ENCODE measurements at places on chromosomes 16 and 17.

- DNase-seq = no peak
Observed at GRCh38 chr16:56382459-56382858, 42.9 kb downstream of the AMFR start.

DNA sequence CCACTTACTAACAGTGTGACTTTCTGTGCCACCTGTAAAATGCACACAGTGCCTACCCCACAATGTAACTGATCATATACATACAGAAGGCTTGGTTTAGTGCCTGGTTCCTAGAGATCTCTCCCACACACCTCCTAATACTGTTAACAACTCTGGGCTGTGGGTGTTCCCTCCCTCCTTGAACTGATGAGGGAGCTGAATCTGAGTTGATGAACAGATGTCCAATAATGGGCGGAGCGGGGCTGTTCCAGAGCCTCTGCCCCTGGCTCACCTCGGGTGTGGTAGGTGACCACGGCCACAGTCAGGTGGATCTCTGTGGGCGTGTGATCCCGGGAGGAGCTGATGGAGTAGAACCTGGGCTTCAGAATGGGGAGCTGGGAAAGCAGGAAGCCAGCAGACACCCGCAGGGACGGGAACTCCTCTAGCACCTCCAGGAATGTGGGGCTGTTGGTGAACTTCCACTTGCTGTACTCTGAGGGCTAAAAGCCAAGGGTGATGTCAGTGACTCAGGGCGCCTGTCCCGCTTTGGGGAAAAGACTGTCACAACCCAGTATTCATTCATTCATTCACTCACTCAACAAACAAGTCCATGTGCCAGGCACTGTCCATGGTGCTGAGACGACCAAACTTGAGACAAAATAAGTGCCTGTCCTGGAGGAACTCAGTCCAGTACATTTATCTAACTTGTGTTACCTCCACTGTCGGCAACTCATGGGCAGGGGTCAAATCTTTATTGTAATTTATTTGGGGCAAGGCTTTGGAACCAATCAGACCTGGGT, 37.6 kb downstream of the NOS2 start:
- peak; percentile 42 for DNase-seq

DNA sequence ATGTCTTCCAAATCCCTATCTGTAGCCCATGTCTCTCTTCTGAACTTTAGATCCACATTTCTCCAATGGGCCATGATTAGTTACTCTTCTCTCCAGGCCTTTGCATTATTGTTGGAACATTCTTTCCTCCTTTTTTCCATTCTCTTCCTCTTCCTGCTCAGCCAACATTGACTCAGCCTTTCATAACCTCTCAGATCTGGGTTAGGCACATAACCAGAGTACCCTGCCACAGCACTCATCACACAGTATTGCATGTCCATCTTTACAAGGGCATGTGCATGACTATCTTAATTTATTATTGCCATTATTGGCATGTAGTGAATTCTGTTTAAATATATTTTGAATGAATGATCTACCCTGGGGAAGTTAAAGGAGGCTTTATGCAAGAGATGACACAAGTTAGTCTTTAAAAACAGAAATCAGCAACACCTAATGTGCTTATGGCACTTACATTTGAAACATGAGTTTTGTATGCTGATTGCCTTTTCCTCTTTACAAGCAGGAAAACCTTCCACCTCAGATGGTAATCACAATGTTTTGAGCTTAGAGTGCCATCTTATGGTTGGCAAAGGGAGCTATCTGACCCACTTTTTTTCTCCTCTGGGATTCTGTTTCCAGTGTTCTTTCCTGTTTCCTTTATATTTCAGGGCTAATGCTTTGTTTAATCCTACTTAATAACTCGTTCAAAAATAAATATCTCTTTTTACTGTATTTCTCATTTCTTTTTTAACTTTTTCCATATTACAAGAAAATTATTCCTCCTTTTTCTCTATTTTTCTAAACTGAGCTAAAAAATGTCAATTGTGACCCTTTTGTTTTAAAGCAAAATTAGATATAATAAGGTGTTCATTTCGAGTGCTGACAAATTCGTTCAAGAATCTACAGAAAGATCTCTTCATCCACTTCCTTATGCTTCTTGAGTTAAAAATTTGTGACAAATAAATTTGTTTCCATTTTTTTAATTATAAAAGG, 151.0 kb upstream of the RBL2 start:
- DNase-seq = peak; percentile 39

- DNase-seq = no peak
Observed at GRCh38 chr16:23504076-23504452, 6.2 kb downstream of the GGA2 start.

- peak; percentile 32 for DNase-seq
Observed at GRCh38 chr16:47779201-47780016, 318.3 kb downstream of the PHKB start.

GRCh38 chr17:73625006-73625405, 19.2 kb downstream of the SDK2 start:
- no peak for DNase-seq

DNA sequence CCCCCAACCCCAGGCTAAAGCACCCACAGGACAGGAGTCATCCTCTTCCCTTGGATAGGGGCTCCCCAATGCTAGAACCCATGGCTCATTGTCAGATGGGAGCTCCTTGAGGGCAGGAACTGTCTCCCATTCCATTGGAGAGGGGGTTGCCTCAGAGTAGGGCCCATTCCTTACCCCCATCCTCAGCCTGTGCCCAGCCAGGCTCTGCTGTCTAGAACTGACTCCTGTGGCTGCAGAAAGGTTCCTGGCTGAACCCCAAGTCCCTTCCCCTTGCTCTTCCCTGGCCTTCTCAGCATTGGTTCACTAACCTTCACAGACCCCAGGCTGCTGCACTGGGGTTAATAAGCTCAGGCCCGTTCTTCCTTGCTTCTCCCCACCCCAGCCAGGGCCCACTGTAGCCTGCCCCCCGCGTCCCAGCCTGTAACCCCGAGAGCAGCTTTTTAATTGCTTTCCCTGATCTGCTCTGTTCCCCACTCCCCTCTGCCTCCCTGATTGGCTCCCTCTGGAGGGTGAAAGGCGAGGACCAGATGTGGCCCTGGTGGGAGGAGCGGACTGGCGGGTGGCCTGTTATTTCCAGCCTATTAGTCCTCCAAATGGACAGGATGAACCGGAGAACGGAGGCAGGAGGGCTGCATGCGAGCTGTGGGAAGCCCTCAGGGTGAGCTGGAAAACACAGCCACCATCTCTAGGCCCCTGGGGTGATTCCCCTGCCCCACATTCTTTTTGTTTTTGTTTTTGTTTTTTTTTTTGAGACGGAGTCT, 6.0 kb upstream of the GFAP start:
- no peak for DNase-seq

DNA sequence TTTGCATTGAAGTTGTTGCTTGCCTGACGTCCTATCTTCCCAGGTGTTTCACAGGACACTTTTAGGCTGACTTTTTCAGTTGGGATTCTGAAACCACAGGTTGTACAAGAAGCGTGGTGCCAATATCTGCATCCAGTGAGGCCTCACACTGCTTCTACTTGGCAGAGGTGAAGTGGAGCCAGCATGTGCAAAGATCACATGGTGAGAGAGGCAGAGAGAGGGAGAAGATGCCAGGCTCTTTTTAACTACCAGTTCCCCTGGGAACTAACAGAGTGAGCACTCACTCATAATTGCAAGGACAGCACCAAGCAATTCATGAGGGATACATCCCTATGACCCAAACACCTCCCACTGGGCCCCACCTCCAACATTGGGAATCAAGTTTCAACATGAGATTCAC, 5.8 kb upstream of the ABCA6 start:
- DNase-seq = no peak

- DNase-seq = peak; percentile 52
Observed at GRCh38 chr17:82023447-82024241, 539 bp downstream of the LRRC45 start.

DNA sequence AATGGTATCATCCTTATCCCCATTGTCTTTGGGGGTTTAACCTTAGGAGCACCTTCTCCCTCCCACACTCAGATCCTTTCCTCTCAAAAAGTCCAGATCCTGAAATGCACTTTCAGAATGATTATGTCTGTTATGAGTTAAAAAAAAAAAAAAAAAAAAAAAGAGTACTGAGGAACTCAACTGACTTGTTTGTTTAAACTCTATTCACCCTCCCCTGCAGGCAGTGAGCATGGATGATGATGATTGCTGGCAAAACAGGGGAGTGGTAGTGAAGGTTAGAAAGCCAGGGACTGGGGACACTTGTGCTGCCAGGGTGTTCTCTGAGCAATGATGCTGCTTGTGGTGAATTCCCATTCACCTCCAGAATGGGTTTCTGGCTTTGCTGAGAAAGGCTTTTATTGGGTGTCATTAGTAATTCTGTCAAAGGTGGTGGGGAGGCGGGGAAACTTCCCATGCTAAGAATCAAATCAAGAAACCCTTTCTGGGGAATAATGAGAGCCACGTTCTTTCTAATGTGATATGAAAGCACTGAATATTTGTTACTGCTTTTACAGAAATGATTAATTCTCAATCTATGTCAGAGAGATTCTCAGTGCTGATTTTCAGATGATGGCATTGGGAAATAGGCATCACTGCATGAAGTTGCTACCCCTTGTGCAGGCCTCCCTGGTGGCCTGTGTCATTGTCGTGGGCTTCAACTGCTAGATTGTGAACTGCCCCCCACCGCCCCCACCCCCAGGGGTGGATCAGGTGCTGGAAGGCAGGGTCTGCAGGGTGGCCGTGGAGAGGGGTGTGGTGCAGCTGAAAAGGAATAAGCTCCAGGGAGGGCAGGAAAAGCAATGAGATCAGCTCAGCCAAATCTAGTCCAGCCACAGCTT, 14.1 kb downstream of the CCL4 start:
- no peak for DNase-seq

DNA sequence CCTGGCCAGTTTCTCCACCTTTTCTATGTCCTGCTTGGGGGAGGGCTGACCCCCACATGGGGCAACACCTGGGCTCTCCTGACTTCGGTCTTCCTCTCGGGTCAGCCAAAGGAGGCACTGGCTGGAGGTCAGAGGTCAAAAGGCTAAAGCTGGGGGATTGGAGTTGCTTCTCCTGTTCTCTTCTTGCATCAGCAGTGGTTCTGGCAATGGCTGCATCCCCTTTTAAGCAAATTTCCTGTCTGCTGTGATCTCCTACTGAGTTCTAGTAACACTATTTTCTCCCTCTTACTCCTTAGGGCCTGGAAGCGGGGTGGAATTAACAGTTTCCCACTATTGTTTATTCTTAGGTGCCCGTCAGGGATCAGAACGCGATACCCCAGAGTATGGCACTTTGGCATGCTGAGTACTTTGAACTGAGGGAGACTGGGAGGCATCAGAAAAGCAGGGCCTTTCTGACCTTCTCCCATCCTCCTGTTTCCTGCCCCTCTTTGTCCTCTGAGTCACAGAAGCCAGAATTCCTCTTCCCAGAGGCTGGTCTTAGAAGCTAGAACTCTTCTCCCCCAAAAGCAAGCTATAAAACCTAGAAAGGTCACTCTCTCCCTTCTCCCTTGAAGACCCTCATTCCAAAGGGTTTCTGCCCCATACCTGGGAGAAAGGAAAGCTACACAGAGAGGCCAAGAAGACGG, 268.2 kb downstream of the STX8 start:
- DNase-seq = no peak

GRCh38 chr17:4559966-4560365, 411 bp downstream of the GGT6 start:
- DNase-seq = no peak

- DNase-seq = no peak
Observed at GRCh38 chr16:7334801-7335560, 2.3 kb downstream of the RBFOX1 start.

DNA sequence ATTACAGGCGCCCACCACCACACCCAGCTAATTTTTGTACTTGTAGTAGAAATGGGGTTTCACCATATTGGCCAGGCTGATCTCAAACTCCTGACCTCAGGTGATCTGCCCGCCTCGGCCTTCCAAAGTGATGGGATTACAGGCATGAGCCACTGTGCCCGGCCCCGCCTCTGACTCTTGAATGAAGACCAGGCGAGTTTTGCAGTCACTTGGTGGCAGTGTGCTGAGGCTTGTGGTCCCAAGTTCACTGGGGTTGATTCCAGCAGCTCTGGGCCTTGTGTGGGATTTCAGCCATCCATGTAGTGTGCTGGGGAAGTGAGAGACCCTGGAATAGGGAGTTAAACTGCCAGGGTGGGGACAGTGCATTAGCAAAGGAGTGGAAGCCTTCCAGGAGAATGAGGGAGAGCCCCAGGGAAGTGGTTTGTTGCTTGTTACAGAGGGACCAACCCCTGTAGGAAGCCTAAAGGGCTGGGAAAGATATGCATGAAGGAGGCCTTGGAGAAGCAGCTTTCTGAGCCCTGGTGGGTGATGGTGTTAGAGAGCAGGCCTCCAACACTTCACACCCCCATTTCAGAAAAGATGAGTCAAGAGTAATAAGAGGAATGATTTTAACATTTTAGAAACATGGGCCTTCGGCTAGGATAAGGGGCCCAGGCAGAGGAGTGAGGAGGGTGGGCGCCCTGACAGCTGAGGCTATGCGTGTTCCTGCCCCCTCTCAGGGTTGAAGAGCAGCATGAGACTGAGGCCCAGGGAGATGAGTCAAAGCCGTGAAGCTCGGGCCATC, 14.5 kb downstream of the PSKH1 start:
- DNase-seq = no peak

- DNase-seq = no peak
Observed at GRCh38 chr17:59342681-59343131, 11.3 kb downstream of the YPEL2 start.

DNA sequence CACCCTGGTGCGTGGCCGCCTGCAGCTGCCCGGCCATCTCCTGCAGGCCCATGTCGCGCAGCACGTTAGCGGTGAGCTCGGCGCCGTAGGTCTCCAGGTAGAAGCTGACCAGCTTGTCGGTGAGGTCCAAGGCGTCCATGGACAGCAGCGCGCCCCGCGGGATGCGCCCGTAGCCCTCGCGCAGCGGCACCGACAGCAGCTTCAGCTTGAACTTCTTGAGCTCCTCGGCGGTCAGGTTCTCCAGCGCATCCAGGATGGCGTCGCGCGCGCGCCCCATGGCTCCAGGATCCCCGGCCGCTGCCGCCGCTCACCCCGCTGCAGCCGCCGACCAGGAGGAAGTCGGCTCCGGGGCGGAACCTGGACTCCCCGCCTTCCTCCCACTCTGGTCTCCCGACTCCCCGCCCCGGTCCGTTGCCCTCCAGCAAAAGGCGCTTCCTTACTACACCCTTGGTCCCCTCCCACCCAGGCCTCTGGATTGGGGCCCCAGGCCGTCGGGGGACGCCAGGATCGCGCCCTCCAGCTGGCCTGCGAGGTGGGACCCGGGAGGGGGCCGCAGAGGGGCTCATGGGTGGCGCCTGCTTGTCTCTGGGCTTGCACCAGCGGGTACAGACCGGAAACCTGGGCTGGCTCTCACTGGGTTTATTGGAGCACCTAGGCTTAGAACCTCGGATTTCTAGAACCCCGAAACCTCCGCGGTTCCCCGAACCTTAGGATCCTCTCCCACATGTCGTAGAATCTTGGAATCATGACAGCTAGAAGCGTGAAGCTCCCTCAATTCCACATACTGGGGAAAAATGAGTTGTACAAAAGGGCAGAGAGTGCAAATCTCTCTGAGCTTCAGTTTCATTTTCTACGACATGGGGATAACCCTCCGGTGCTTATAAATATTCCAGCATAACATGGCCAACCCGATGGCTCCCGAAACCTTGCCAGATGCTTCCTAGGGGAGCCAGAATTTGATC, at the start of gene PYCARD:
Gene PYCARD (minus strand): TSS at position 347 of the 962 bp plus-strand sequence. CDS start 70 bp downstream, at position 277.
- peak; percentile 75 for DNase-seq
